HCEC 1CT (cell line): ENCODE measurements at places on chromosomes 12 and 14.

DNA sequence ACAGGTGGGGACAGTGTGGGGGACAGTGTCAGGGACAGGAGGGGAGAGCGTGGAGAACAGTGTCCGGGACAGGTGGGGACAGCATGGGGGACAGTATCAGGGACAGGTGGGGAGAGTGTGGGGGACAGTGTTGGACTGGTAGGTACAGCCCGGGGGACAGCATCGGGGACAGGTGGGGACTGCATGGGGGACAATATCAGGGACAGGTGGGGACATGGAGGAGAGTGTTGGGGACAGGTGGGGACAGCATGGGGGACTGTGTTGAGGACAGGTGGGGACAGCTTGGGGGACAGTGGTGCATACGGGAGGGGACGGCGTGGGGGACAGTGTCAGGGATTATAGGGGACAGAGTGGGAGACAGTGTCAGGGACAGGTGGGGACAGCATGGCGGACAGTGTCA lies 212.3 kb downstream of the TMEM121 start:
- DNase-seq, result no peak

- no peak for DNase-seq
Observed at GRCh38 chr12:123599721-123600120, 2.2 kb upstream of the DDX55 start.

DNA sequence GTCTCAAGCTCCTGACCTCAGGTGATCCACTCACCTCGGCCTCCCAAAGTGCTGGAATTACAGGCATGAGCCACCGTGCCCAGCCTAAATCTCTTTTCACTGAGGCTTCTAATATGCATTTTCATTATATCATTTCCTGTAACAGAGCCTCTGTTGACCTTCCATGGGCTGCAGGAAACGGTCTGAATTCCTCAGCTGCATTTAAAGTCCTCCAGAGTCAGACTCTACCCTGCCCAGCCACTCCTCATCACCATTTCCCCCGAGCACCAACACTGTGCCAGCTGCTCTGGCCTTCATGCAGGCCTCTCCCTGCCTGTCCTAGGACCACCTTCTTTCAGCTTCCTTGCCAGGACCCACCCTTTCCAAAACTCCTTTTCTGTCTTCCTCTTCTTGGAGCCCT lies 9.8 kb upstream of the NFKBIA start:
- DNase-seq, result peak; percentile 40

DNA sequence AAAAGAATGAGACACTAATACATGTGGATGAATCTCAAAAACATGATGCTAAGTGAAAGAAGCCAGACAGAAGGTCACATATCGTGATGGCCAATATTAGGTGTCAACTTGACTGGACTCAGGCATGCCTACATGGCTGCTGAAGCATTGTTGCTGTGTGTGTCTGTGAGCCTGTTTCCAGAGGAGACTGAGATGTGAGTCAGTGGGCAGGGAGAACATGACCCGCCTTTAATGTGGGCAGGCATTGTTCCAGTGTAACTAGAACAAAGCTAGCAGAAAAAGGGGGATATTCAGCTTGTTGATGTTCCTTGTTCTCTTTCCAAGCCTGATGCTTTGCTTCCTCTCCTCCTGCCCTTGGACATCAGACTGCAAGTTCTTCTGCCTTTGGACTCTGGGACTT lies 47.6 kb downstream of the DCAF5 start:
- peak; percentile 21 for DNase-seq

GRCh38 chr12:56626701-56627100 lies 3.4 kb downstream of the BAZ2A start:
- no peak for DNase-seq

DNA sequence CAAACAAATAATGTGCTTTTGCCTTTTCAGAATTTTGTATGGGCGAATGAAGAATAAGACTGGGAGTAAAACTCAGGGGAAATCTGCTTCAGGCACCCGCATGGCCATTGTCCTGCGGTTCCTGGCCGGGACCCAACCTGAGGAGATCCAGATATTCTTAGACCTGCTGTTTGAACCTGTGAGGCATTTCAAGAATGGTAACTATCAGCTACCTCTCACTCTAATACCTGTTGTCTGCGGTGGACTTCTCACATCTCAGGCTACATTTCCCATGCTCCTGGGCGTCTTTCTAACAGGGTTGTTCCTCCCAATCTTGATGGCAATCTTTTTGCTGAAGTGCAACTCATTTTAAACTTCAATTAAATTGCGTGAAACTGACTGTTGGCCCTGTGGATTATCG lies 47.1 kb downstream of the UTP20 start:
- DNase-seq, result no peak

DNA sequence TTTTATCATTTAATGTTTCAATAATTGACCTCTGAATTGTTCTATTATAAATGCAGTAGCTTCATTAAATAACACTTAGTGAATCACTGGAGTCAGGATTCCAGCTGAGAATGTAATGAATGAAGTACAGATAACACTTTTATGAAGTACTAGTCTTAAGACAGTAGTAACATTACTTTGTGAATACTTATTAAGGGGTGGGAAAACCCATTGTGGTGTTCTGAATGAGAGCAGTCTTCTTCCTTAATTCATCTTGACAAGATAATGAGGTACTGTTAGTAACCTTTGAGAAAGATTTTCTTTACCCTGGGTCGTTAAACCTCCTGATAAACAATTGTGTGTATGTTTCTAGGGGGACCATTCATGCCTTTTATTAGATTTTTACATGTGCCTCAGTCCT lies 12.7 kb downstream of the NUP107 start:
- DNase-seq, result no peak

DNA sequence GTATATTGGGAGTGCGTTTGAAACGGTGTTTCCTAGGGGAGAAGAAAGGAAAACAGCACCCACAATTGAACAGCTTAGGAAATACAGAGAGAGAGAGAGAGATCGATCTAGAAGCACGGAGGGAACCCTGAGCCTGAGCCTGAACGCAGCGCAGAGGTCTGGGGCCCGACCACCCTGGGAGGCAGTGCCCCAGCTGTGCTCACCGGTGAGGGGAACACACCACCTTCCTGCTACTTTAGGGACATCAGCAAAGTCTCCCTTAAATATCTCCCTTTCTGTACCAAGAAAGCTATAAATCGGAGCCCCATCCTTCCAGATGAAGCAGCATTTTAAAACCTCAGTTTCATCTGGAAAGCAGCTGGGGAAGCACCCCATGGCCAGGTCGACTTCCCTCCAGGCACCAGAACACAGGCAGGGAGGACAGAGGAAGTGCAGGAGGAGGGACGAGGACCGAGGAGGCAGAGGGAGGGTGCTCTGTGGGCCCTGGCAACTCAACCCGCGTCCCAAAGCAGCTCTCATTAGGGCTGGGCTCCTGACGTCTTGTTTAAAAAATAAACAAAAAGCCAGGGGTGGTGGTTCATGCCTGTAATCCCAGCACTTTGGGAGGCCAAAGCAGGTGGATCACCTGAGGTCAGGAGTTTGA lies 12.2 kb downstream of the RIMBP2 start:
- no peak for DNase-seq

GRCh38 chr14:73700325-73700724 lies 13.9 kb downstream of the PNMA1 start:
- no peak for DNase-seq

GRCh38 chr12:126144603-126145002 lies 1079.4 kb downstream of the AACS start:
- DNase-seq, result no peak

DNA sequence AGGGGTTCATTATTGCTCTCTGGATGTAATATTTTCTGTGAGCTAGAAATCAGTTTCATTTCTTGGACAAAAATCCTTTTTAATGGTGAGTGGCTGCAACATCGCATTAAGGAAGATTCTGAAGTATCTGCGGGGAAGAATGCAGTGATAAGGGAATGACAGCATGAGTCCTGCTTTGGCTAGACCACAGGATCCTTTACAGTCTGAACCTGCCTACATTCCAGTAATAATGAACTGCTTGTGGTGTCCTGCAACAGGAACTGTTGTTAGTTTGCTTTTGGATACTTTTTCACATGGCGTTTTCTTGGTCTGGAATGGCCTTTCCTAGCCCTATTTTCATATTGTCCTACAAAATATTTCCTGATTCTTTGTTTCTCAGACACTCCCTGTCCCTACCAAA lies 15.7 kb downstream of the MDM2 start:
- DNase-seq, result no peak
